ENCODE measurements at places on chromosomes 3 and 15.

DNA sequence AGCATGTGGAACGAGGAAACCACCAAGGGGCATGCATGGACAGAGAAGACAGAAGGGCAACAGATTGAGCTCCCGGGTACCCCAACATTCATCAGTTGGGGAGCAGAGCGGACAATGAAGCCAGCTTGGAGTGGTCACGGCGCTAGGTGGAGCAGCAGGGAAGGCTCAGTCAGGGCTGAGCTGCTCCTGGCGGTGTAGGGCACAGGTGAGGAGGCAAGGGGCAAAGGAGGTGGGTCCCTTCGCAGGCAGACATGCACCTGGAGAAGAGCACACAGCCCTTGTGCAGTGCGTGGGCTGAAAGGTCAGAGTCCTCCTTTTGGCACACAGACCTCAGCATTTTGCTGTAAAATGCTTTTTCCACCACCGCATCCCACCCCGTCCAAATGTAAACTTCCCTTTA lies 90.0 kb upstream of the SLC6A6 start:
- no peak for DNase-seq

GRCh38 chr15:65772930-65773329 lies 19.2 kb downstream of the DENND4A start:
- no peak for DNase-seq

- no peak for DNase-seq
Observed at GRCh38 chr15:60389261-60390077, 8.3 kb downstream of the ANXA2 start.

DNA sequence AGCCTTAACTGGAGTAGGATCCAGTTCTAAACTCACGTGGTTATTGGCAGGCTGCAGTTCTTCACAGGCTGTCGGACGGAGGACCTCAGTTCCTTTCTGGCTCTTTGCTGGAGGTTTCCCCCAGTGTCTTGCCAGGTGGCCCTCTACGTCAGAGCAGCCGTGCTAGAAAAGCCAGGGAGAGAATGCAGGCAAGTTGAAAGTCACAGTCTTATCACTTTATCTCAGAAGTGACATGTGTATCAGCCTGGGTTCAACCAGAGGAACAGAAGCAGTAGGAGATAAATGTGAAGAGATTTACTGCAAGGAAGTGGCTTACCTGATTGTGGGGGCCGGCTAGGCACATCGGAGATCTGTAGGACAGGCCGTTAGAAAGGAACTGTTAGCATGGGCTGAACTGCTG lies 125.3 kb upstream of the BNIP2 start:
- no peak for DNase-seq

GRCh38 chr3:11272906-11273574 lies 843 bp downstream of the ATG7 start:
- DNase-seq, result no peak

DNA sequence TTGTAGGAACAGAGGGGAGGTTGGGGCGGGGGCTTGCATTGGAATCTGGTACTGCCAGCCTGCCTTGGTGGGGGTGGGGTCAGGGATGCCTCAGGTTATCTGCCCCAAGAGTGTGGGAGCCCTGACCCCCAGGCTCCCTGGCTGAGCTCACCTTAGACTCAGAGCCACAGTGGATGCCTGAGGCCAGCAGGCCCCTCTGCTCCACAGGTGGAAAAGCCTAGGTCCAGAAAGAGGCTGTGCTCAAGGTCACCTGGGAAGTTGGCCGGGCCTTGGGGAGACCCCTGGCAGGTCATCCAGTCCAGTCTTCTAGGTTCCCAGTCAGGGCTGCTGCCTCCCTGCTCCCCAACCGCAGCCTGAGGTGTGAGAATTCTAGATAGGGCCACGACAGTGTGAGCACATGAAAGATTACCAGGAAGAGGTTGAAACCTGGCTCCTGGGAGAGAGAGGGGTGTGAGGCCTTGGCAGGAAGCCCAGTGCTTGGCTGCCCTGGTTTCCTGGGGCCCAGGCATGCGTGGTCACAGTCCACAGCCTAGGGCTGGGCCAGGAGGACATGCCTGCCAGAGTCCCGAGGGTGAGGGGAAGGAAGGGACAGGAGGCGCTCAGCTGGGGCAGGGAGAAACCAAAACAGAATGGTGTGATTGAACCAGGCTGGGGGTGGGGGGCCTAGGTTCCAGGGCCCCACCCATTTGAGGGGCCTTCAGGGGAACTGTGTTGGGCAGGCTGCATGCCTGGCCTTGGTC lies 4.9 kb downstream of the HDAC11 start:
- no peak for DNase-seq

DNA sequence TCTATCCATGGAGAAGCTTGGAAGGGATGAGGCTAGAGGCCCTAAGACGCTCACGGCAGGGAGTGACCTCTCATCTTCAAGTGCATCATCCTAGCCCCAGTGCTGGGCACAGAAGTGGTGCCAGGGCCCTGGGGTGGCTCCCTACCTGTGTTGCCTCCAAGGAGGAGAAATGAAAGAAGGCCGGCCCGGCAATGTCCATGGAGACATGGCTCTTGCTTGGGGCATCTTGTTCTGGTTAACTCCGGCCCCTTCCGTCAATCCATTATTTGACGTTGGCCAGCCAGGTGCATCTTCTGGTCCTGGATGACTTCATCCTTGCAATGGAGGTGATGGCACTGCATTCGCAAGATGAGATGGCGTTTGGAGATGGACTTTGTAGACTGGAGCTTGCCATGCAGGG lies 83.2 kb upstream of the ALDH1L1 start:
- DNase-seq, result no peak

DNA sequence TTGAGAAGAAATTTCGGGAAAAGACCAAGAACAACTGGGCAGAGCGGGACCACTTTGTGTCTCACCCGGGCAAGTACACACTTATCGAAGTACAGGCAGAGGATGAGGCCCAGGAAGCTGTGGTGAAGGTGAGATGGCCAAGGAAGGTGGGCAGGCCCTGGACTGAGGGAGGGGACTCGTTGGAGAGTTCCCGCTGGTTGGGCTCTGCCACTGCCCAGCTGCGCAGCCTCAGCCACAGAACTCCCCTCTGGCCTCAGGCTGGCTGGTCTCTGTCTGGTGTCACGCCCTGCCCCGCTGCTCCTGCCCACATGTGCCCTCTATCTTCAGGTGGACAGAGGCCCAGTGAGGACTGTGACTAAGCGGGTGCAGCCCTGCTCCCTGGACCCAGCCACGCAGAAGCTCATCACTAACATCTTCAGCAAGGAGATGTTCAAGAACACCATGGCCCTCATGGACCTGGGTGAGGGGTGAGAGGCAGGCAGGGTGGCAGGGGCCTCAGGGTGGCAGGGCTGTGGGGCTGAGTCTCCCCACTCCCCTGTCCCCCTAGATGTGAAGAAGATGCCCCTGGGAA lies 2.4 kb downstream of the PARP3 start:
- DNase-seq, result no peak

DNA sequence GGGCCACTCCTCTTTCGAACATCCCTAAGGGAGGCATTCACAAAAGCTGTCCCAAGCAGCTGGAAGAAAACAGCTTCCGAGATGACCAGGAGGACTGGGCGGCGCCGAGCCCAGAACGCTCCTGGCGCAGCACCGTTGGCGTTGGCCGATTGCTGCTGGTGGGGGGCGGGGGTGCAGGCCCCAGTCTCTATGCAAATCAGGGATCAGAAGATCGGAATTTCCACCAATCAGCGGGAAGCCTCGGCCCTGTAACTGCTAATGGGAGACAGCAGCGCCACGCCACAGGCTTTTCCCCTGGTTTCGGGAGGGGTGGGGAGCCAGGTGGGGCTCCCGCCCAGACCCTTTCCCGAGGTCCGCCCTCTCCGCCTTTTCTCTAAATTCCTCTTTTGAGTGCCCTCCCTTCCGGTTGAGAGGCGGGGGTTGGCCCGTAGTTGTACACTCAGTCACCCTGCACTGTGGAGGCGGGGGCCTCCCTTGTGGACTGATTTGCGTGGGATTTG lies 27.0 kb downstream of the HMCES start:
- DNase-seq, result no peak

DNA sequence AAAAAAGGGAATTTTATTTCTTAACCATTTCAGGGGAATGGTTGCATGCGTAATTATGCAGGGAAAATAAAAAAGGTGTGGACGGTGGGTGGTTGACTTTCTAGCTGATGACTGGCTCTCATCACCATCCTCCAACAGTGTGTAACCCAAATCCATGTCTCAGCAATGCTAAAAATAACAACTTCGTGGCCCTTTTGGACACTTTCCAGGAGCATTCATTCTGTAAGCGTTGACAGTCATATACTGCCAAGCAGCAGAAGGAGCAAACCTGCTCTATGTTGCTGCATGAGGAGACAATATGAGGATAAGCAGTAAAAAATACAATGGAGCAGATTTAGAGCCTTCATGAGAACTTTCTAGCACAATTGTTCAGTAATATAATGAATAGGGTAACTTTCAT lies 189.1 kb downstream of the ANXA2 start:
- no peak for DNase-seq

- DNase-seq, result no peak
Observed at GRCh38 chr15:62945063-62945462, 97.5 kb upstream of the TPM1 start.

GRCh38 chr15:32690941-32691688 lies 26.7 kb upstream of the GREM1 start:
- no peak for DNase-seq

DNA sequence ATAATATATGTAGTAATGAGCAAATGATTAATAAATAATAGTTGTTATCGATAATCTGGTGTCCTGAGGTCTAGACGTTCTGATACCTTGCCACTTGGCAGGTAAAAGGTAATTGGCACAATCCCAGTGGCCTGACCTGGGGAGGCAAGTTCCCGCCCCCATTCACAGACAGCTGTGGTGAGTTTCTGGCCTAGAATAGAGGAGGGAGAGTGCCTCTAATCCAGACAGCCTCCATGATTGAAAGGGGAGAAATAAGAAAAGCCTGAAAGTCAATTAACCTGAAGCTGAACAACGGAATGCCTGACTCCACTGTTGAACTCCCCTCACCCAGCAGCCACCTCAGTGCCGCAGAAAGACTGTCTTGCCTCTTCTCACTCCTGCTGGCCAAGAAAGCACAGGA lies 38.1 kb upstream of the SV2B start:
- no peak for DNase-seq

- DNase-seq, result no peak
Observed at GRCh38 chr3:177196008-177196455, 1.2 kb downstream of the TBL1XR1 start.

DNA sequence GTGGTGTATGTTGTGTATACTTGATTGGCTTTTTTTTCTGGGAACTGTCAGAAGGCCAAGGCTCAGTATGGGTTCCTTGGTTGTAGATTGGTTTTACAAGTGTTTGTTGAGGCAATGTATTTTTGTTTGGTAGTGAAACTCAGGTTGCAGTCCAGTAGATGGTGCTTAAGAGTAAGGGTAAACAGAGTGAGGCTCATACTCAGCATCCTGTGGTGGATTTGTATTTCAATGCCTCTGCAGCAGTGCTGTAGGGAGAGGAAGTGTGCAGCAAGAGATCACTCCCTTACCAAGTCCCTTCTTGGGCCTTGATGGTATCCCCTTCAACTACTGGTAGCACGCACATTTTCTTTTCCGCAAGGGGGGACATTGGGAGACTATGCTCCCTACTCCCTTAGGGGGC lies 428.5 kb upstream of the CNTN3 start:
- no peak for DNase-seq

GRCh38 chr3:184037816-184038215 lies 6.3 kb downstream of the HTR3D start:
- DNase-seq, result no peak

DNA sequence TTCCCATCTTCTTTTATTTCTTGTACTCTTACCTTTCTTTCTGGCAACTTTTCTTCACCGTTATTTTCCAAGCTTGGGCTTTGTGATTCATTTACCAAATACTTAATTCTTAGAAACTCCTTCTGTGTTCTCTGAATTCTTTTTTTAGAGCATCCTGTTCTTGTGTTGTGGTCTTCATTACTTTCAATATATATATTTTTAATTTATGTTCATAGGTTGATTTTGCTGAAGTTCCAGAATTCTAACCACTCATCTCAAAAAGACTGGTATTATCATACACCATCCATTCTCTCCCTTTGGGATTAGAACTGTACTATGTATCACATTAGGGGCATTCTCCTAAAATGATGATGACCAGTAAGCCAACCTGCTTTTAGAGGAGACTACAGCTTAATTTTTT lies 362.3 kb upstream of the CBLB start:
- no peak for DNase-seq

DNA sequence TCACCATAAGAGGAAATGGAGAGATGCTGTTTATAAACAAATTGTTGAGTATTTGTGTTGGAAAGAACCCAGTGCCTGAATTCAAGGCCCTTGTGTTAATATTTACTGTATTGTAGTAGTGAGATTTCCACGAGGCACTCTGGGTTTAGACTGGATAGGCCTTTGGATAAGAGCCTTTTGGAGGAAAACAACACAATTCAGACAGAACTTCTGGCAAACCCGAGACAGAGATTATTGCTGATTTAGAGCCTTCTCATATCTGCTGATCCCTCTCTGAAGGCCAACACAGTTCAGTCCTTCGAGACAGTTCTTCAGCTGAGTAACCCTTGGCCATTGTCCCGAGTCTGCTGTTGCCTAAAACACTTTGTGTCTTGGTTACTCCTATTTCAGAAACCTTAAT lies 55.7 kb downstream of the LMCD1 start:
- no peak for DNase-seq

- no peak for DNase-seq
Observed at GRCh38 chr15:53454843-53455721, 304.4 kb downstream of the WDR72 start.

DNA sequence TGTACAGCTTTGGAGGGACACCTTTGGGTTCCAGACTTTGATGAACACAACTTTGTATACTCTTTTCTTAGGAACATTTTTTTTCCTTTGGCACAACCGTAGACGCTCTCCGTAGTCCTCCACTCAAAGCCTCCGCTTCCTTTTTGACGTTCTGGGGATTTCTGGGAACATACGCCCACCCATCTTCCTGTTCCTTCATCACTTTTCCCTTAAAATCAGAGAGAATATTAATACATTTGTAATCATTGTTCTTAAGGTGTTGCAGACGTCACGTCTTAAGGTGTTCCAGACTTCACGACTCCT lies 405 bp upstream of the SPG21 start:
- no peak for DNase-seq

DNA sequence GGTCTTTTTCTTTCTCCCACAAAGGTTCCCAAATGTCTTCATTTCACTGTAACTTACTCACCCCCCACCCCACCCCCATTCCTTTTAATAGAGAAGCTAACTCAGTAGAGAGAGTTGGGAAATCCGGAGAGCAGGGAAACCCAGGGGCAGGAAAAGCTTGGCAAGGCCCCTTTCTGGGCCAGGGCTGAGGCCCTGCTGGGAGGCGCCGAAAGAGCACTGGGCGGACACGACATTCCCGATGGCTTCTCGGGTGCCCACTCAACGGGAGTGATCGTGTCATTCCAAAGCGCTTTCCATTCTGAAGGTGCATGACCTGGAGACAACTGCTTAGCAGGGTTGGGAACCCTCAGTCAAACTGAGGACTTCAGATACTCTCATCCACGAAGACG lies 1.6 kb upstream of the DALRD3 start:
- no peak for DNase-seq

- DNase-seq, result no peak
Observed at GRCh38 chr15:51970132-51970817, 1.3 kb downstream of the LEO1 start.

GRCh38 chr3:126480861-126481260 lies 5.2 kb upstream of the ZXDC start:
- no peak for DNase-seq

GRCh38 chr3:182124187-182124586 lies 412.5 kb downstream of the SOX2 start:
- DNase-seq, result no peak

- DNase-seq, result no peak
Observed at GRCh38 chr3:183123891-183124290, 24.6 kb upstream of the MCCC1 start.

- DNase-seq, result no peak
Observed at GRCh38 chr15:90104551-90104950, 2.3 kb upstream of the IDH2 start.

Data from stimulated activated CD4-positive, alpha-beta T cell treated with anti-CD3 and anti-CD28 coated beads, Interleukin-1b, Interleukin-23, amount 100 ng/mL, for 1 hour (primary cell).